ENCODE measurements at places on chromosomes 5 and 9. TPM values are rescaled to one million over a fixed set of nuclear protein-coding genes. Genes with fewer than 3 reads are reported as not detected.

SH3RF2 gene
- polyA plus RNA-seq: 5.9 TPM

DBH gene
- polyA plus RNA-seq: 1.0 TPM

SPACA9 gene
- polyA plus RNA-seq: 9.6 TPM

DELE1 gene
- polyA plus RNA-seq: 93.5 TPM

CDKN2B-AS1 gene
- 0.08 TPM for polyA plus RNA-seq

RNF180 gene
- polyA plus RNA-seq: 13.3 TPM

TRIM7 gene
- polyA plus RNA-seq: 0.29 TPM

ZBED3 gene
- polyA plus RNA-seq: 35.2 TPM

CNOT8 gene
- 89.2 TPM for polyA plus RNA-seq

FGD3 gene
- polyA plus RNA-seq: 5.8 TPM

PCDHGB1 gene
- 2.5 TPM for polyA plus RNA-seq

PCDHAC1 gene
- 0.09 TPM for polyA plus RNA-seq

PLAC8L1 gene
- 0.76 TPM for polyA plus RNA-seq

IFNA1 gene
- not detected for polyA plus RNA-seq

TGFBR1 gene
- polyA plus RNA-seq: 40.8 TPM

NAIF1 gene
- polyA plus RNA-seq: 11.4 TPM

COL5A1 gene
- polyA plus RNA-seq: 113 TPM

PTGDS gene
- 113 TPM for polyA plus RNA-seq

S1PR3 gene
- 52.1 TPM for polyA plus RNA-seq

SPZ1 gene
- not detected for polyA plus RNA-seq

CCDC192 gene
- polyA plus RNA-seq: 0.93 TPM

TEX48 gene
- not detected for polyA plus RNA-seq

PCDHGB6 gene
- polyA plus RNA-seq: 7.6 TPM

SLCO6A1 gene
- polyA plus RNA-seq: not detected

FOXD4L3 gene
- not detected for polyA plus RNA-seq

RFESD gene
- polyA plus RNA-seq: 4.1 TPM

RHOBTB3 gene
- 86.6 TPM for polyA plus RNA-seq

IL3 gene
- not detected for polyA plus RNA-seq

RNF183 gene
- polyA plus RNA-seq: 4.6 TPM

ANKRD31 gene
- polyA plus RNA-seq: 0.54 TPM

SV2C gene
- 0.23 TPM for polyA plus RNA-seq

SMIM32 gene
- 16.4 TPM for polyA plus RNA-seq

FBXW2 gene
- 44.6 TPM for polyA plus RNA-seq

LAMC3 gene
- 28.7 TPM for polyA plus RNA-seq

GPR150 gene
- polyA plus RNA-seq: not detected

WHRN gene
- polyA plus RNA-seq: 10.2 TPM

PFN3 gene
- 0.37 TPM for polyA plus RNA-seq

WNT8A gene
- polyA plus RNA-seq: 0.26 TPM

C9orf152 gene
- 0.30 TPM for polyA plus RNA-seq

BRIX1 gene
- 43.1 TPM for polyA plus RNA-seq

LCN9 gene
- polyA plus RNA-seq: not detected

RGS7BP gene
- 7.2 TPM for polyA plus RNA-seq

TTC39B gene
- 9.0 TPM for polyA plus RNA-seq

GABBR2 gene
- 5.0 TPM for polyA plus RNA-seq

TMEM215 gene
- polyA plus RNA-seq: 0.24 TPM

MARVELD2 gene
- polyA plus RNA-seq: 29.2 TPM

IGIP gene
- 6.8 TPM for polyA plus RNA-seq

ELOVL7 gene
- polyA plus RNA-seq: 17.6 TPM

SLC28A3 gene
- 0.05 TPM for polyA plus RNA-seq

SUSD1 gene
- polyA plus RNA-seq: 34.5 TPM

RGMB gene
- 13.3 TPM for polyA plus RNA-seq

SNCB gene
- 0.42 TPM for polyA plus RNA-seq
